ENCODE measurements at places on chromosomes 13 and 19. TPM values are rescaled to one million over a fixed set of nuclear protein-coding genes. Genes with fewer than 3 reads are reported as not detected.
A peak's percentile ranks its signal among the peaks of the same experiment; 100 is the strongest.

- no peak overlapping the region for H3K27ac ChIP-seq
- no peak overlapping the region for H3K4me3 ChIP-seq
- no peaks in the 10 kb centered on the region for H3K4me1 ChIP-seq
Measured at GRCh38 chr13:109809216-109809932, 23.0 kb upstream of the IRS2 start.

TRAPPC6A gene
- 54.0 TPM for total RNA-seq

CASP14 gene
- not detected for total RNA-seq

ERCC2 gene
- total RNA-seq, result 24.4 TPM

DNA sequence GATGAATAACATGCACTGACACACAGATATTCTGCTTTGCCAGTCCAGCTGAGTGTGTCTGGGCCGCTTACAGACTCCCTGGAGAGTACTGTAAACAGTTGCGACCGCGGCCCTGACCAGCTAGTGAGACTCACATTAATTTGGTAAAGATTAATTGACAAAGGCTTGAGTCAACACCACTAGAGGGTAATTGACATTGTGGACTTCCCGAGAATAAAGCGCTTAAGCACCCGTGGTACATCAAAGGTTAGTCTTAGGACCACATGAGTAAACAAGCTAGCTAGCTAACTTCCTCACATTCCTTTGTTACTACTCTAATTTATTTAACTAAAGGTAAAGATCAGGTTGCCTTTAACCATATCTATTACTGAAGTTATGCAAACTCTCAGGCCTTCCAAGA is 624.4 kb upstream of the ARGLU1 start:
- no peaks in the 10 kb centered on the region for H3K36me3 ChIP-seq
- H3K27me3 ChIP-seq, result no peaks in the 10 kb centered on the region
- no peak overlapping the region for H3K27ac ChIP-seq
- no peaks in the 10 kb centered on the region for H3K4me1 ChIP-seq

DNA sequence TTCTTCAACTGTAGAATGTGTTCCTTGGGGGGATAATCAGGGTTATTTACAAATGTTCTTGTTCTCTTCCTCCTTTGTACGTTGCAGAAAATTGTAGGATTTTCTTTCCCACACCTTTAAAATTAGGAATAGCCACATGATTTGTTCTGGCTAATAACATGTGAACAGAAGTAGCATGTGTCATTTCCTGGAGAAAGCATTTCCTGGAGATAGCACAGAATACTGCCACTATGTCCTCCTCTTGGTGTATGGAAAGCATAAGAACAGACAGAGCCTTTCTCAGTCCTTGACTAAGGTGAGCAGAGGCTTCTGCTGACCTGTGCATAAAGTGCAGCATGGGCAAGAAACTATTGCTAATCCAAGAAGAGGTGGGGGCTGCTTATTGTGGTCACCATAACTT is 101.8 kb downstream of the FAM216B start:
- H3K36me3 ChIP-seq, result peaks cover 26% of the 10 kb centered on the region
- no peak overlapping the region for H3K27ac ChIP-seq
- no peak overlapping the region for H3K4me3 ChIP-seq
- H3K4me1 ChIP-seq, result peaks cover 3% of the 10 kb centered on the region

DNA sequence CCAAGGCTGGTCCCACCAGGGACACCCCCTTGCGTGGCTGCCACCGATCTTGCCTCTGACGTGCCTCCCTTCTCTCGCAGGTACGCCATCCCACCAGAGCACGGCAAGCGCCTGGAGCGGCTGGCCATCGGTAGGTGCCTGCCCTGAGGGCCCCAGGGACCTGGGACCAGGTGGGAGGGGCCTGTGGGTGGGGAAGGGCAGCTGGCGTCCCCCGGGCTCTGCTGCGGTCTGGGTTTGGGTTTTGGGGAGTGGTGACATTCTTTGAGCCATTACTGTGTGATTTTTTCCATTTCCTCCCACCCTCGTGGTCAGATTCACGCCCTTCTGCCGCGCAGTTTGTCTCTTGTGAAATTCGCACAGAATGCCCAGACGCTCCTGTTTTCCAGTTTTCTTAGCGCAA is 102.0 kb downstream of the KDM4B start:
- peaks cover 36% of the 10 kb centered on the region for H3K4me1 ChIP-seq
- H3K27ac ChIP-seq, result no peak overlapping the region
- H3K36me3 ChIP-seq, result peaks cover 7% of the 10 kb centered on the region
- DNase-seq, result no peak

GRCh38 chr19:30682999-30683536 is 310.9 kb downstream of the ZNF536 start:
- no peaks in the 10 kb centered on the region for H3K36me3 ChIP-seq
- peak; percentile 59 for DNase-seq
- peaks cover 6% of the 10 kb centered on the region for H3K27me3 ChIP-seq

BIVM gene
- total RNA-seq, result 26.9 TPM

GRCh38 chr13:33362986-33363727 is 77.6 kb upstream of the STARD13 start:
- H3K4me1 ChIP-seq, result peaks cover 6% of the 10 kb centered on the region
- no peak overlapping the region for H3K4me3 ChIP-seq
- no peak for DNase-seq
- no peaks in the 10 kb centered on the region for H3K36me3 ChIP-seq

GRCh38 chr13:69857183-69857821 is 250.3 kb upstream of the ATXN8OS start:
- H3K27me3 ChIP-seq, result no peaks in the 10 kb centered on the region
- H3K4me1 ChIP-seq, result no peaks in the 10 kb centered on the region
- no peak overlapping the region for H3K27ac ChIP-seq
- no peak for DNase-seq

NCR1 gene
- 0.47 TPM for total RNA-seq

KPNA3 gene
- total RNA-seq, result 38.7 TPM

- no peak for DNase-seq
- no peak overlapping the region for H3K27ac ChIP-seq
- no peaks in the 10 kb centered on the region for H3K4me1 ChIP-seq
- no peaks in the 10 kb centered on the region for H3K27me3 ChIP-seq
- peaks cover 50% of the 10 kb centered on the region for H3K36me3 ChIP-seq
- H3K4me3 ChIP-seq, result no peak overlapping the region
Measured at GRCh38 chr13:113260996-113261395, 36.0 kb upstream of the LAMP1 start.

- no peak overlapping the region for H3K27ac ChIP-seq
Measured at GRCh38 chr13:46575301-46575771, 22.4 kb downstream of the LRCH1 start.

DNA sequence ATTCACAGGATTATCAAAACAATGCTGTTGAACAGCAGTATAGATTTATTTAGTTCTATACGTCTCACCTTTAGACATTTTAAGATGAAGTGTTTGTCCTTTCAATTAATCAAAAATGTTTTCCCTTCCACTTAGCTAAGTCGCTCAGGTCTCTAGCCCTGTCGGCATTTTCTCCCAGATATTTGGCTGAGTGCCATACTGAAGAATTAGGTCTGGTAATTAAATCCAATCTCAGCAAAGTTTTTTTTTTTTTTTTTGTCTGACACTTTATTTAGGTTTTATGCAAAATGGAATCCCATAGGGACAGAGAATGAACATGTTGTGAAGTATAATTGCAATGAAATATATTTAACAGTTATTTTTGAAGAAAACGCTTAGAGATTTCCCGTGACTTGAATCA is 44.1 kb downstream of the RFC3 start:
- no peak overlapping the region for H3K27ac ChIP-seq
- H3K36me3 ChIP-seq, result peaks cover 10% of the 10 kb centered on the region
- H3K4me3 ChIP-seq, result no peak overlapping the region
- no peak for DNase-seq

DNA sequence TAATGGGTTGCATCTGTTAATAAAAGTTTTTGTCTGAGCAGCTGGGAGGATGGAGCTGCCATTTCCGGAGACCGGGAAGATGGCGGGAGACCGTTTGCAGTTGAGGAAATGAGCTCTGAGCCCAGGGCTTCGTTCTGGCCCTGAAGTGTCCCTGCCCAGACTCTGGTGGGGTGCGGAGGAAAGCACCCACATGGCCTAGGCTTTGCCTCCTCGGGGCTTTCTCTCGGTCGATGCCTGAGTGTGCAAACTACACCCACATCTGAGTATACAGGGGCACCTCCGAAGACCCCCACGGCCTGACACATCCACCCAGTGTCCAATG is 15.6 kb upstream of the NANOS3 start:
- no peak for DNase-seq
- peak overlapping the region; percentile 87 for H3K4me3 ChIP-seq
- H3K4me1 ChIP-seq, result peaks cover 48% of the 10 kb centered on the region
- H3K27me3 ChIP-seq, result peaks cover 16% of the 10 kb centered on the region
- no peaks in the 10 kb centered on the region for H3K36me3 ChIP-seq
- H3K27ac ChIP-seq, result peak overlapping the region; percentile 88

DNA sequence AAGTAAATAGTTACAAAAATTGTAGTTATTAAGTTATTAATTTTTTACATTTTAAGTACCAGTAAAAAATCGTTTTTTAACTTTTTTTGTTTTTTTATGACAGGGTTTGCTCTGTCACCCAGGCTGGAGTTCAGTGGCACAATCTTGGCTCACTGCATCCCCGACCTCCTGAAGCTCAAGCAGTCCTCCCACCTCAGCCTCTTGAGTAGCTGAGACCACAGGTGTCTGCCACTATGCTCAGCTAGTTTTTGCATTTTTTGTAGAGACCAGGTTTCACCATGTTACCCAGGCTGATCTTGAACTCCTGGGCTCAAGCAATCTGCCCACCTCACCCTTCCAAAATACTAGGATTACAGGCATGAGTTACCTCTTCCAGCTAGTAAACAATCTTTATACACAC is 477.9 kb upstream of the MIR17HG start:
- no peak overlapping the region for H3K27ac ChIP-seq
- H3K36me3 ChIP-seq, result no peaks in the 10 kb centered on the region
- H3K27me3 ChIP-seq, result no peaks in the 10 kb centered on the region
- H3K4me3 ChIP-seq, result no peak overlapping the region
- DNase-seq, result no peak

CCDC8 gene
- total RNA-seq, result not detected

GRCh38 chr13:109233293-109233692 is 553.1 kb downstream of the IRS2 start:
- no peaks in the 10 kb centered on the region for H3K36me3 ChIP-seq
- no peak for DNase-seq
- no peaks in the 10 kb centered on the region for H3K4me1 ChIP-seq
- no peak overlapping the region for H3K27ac ChIP-seq

GRCh38 chr19:44737238-44738071 is 11.1 kb upstream of the BCL3 start:
- peaks cover 21% of the 10 kb centered on the region for H3K4me1 ChIP-seq
- no peaks in the 10 kb centered on the region for H3K36me3 ChIP-seq
- no peak for DNase-seq
- H3K4me3 ChIP-seq, result no peak overlapping the region

GRCh38 chr19:4301590-4302242 is 473 bp downstream of the TMIGD2 start:
- peak; percentile 31 for DNase-seq
- peak overlapping the region; percentile 82 for H3K27ac ChIP-seq
- H3K4me3 ChIP-seq, result peak overlapping the region; percentile 84
- H3K27me3 ChIP-seq, result no peaks in the 10 kb centered on the region
- H3K36me3 ChIP-seq, result peaks cover 1% of the 10 kb centered on the region

DNA sequence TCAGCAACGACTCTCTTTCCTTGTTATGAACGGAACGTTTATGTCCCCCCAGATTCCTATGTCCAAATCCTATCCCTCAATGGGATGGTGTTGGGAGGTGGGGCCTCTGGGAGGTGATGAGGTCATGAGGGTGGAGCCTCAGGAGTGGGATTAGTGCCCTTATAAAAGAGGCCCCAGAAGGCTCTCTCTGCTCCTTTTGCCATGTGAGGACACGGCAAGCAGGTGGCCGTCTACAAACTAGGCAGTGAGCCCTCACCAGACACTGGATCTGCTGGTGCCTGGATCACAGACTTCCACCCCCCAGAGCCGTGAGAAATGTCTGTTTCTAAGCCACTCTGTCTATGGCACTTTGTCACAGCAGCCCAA is 53.2 kb downstream of the EPS15L1 start:
- H3K27ac ChIP-seq, result no peak overlapping the region
- peaks cover 29% of the 10 kb centered on the region for H3K36me3 ChIP-seq
- H3K4me1 ChIP-seq, result peaks cover 11% of the 10 kb centered on the region
- no peak for DNase-seq
- H3K27me3 ChIP-seq, result no peaks in the 10 kb centered on the region
- no peak overlapping the region for H3K4me3 ChIP-seq

DNA sequence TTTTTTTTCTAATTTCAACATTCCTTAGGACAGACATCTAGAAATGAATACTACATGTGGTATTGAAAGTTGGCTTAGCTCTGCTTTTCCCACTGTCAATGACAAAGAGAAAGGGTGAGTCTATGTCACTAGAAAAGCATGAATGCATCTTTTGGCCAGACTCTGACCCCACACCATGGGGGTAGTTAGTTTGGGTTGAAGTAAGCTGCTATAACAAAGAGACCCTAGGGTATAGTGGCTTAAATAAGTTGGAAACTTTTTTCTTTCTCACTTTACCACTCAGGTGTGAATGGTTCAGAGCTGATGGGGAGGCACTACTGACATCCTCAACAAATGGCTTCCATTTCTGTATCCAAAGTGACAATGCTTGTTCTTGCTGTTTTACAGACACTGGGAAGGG is 161.5 kb downstream of the DLEU7 start:
- no peak overlapping the region for H3K4me3 ChIP-seq
- H3K4me1 ChIP-seq, result peaks cover 33% of the 10 kb centered on the region
- peaks cover 9% of the 10 kb centered on the region for H3K27me3 ChIP-seq
- H3K36me3 ChIP-seq, result no peaks in the 10 kb centered on the region
- DNase-seq, result no peak

DNA sequence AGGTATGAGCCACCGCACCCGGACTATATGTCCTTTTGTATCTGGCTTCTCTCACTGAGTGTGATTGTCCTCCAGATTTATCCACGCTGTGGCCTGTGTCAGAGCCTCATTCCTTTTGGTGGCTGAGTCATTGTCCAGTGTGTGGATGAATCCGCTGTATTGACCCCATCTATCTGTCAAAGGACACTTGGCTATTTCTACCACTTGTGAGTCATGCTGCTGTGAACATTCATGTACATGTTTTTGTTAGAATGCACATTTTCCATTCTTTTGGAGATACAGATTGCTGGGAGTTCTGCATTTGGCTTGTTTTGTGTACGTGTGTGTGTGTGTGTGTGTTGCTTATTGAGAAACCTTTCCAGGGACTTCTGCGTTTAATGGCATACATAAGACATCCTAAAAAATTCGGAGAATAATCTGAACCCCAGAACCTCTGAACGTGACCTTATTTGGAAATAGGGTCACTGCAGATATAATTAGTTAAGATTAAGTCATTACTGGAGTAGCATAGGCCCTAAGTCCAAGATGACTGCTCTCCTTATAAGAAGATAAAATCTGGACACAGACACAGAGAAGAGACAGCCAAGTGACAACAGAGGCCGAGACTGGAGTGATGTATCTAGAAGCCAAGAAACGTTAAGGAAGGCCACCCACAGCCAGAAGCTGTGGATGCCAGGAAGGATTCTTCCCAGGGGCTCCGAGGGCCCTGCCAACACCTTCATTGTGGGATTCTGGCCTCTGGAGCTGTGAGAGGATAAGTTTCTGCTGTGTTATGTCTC is 4.9 kb upstream of the GIPC3 start:
- H3K36me3 ChIP-seq, result peaks cover 5% of the 10 kb centered on the region
- no peak overlapping the region for H3K27ac ChIP-seq
- DNase-seq, result no peak
- H3K4me1 ChIP-seq, result no peaks in the 10 kb centered on the region
- peaks cover 4% of the 10 kb centered on the region for H3K27me3 ChIP-seq
- H3K4me3 ChIP-seq, result no peak overlapping the region

Measured in activated CD8-positive, alpha-beta T cell treated with anti-CD3 and anti-CD28 coated beads, Interleukin-2, amount 10 ng/mL, durations not matched to agents 7 days and 5 days (primary cell).